Heart left ventricle (tissue), 16 donors: ENCODE measurements at places on chromosomes 1 and 21. TPM values are rescaled to one million over a fixed set of nuclear protein-coding genes. Genes with fewer than 3 reads are reported as not detected.

DNA sequence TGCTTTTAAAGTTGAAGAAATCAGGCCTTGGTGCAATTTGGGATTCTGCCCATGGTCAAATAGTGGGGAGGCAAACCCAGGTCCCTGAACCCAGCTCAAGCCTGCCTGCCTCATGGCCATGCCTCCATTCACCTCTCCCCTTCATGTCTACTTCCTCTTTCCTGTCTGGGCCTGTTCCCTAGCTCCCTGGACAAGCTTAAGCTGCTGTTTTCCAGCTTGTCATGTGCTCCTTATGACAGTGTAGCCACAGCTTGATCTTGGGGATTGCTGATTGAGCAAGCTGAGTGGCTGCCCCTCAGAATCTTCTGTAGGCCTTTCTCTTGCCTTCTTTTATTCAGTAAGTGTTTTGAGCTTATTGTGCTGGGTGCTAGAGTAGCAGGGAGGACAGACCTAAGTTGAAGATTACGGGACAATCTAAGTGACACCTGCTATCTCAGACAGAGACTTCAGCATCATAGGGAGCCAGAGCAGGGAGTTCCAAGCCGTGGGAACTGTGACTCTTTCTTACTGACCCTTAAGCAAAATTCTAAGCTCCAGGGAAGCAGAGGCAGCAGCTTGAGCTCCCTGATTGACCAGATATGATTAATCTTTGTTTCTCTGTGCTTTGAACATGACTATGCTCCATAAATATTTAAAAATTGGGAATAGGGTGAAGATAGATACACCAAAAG is 520 bp upstream of the MR1 start:
- H3K27ac ChIP-seq, result peak overlapping the region; percentile 85
- peak overlapping the region; percentile 57 for H3K4me3 ChIP-seq
- H3K36me3 ChIP-seq, result no peaks in the 10 kb centered on the region

- DNase-seq, result no peak
- peaks cover 3% of the 10 kb centered on the region for H3K4me1 ChIP-seq
- H3K27ac ChIP-seq, result no peak overlapping the region
Measured at GRCh38 chr1:15391366-15391765, 18.3 kb upstream of the EFHD2 start.

- peaks cover 31% of the 10 kb centered on the region for H3K36me3 ChIP-seq
- no peaks in the 10 kb centered on the region for H3K27me3 ChIP-seq
- H3K4me3 ChIP-seq, result no peak overlapping the region
- no peak overlapping the region for H3K27ac ChIP-seq
- no peak for DNase-seq
- peaks cover 3% of the 10 kb centered on the region for H3K4me1 ChIP-seq
Measured at GRCh38 chr1:158095737-158096335, 84.9 kb upstream of the CD1D start.

DNA sequence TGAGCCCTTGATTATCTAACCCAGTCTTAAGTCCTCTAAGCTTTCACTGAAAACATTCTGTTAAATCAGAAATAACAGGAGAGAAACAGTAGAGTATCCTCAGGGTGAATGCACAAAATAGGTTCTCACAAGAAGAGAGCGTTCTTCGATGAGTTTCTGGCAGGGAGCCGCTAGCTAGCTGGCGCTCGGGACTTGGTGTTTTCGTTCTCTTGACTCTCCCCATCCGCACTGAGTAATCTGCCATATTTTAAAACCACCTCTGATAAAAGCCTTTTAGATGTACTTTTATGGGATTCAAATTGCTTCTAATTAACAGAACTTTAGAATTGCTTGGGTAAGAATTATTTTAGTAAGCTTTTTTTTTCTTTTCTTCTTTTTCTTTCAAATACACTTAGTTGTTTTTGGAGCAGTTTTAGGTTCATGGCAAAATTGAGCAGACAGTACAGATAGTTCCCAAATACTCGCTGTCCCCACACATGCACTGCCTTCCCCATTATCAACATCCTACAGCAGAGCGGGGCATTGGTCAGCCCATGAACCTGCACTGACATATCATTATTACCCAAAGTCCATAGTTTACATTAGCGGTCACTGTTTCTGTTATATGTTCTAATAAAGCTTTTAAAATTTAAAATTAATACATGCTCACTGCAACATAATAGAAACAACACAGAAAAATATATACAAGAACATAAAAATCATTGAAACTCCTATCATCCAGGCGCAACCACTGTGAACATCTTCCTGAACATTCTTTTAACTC is 35.4 kb downstream of the PRDM2 start:
- H3K27me3 ChIP-seq, result no peaks in the 10 kb centered on the region
- no peaks in the 10 kb centered on the region for H3K36me3 ChIP-seq
- no peak overlapping the region for H3K4me3 ChIP-seq

- H3K27ac ChIP-seq, result no peak overlapping the region
- peaks cover 5% of the 10 kb centered on the region for H3K27me3 ChIP-seq
- DNase-seq, result no peak
- no peak overlapping the region for H3K4me3 ChIP-seq
- no peaks in the 10 kb centered on the region for H3K36me3 ChIP-seq
Measured at GRCh38 chr1:153155541-153155940, 4.9 kb upstream of the SPRR2G start.

The NUCKS1 gene
- total RNA-seq, result 203 TPM

The INTS7 gene
- total RNA-seq, result 10.6 TPM

The IL20 gene
- total RNA-seq, result not detected

The ILDR2 gene
- 8.9 TPM for total RNA-seq
